ENCODE measurements at places on chromosomes 13 and 19. TPM values are rescaled to one million over a fixed set of nuclear protein-coding genes. Genes with fewer than 3 reads are reported as not detected.

The ZNF667 gene
- total RNA-seq: not detected

The ZNF682 gene
- total RNA-seq: 17.3 TPM

The HRC gene
- total RNA-seq: not detected

The SHISA2 gene
- total RNA-seq: not detected

The URAD gene
- total RNA-seq: not detected

The TNFSF9 gene
- total RNA-seq: 16.1 TPM

The SYNGR4 gene
- 1.0 TPM for total RNA-seq

The ZNF497 gene
- 4.5 TPM for total RNA-seq

GRCh38 chr13:98098516-98098915, 44.4 kb upstream of the FARP1 start:
- DNase-seq: no peak

GRCh38 chr13:24007979-24008620, 110.8 kb upstream of the C1QTNF9B start:
- no peak for DNase-seq

GRCh38 chr13:110561344-110562035, at the start of gene RAB20:
Gene RAB20 (minus strand): TSS chr13:110561722. CDS start chr13:110561519, 203 bp downstream.
- peak; percentile 37 for DNase-seq

- no peak for DNase-seq
Measured at GRCh38 chr13:71082631-71083030, 784.4 kb downstream of the DACH1 start.

- no peak for DNase-seq
Measured at GRCh38 chr19:35519291-35519690, 5.8 kb upstream of the DMKN start.

DNA sequence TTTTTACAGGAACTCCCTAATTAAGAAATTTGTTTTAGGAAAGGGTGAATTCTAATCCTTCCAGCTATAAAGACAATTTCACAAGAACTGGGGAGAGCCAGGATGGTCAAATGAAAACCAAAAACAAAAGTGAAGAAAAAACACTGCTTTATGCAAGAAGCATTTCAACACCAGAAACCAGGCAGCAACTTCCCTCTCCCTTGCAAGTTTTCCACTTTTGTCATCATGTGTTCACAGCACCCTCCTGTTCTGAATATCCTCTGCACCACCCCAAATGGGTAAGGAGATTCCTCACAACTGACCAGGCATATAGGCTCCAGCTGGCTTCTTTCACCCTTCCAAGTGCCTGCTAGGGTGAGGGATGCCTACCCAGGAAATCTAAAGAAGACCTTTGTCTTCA, 328.1 kb downstream of the TBC1D4 start:
- no peak for DNase-seq

- peak; percentile 90 for DNase-seq
Measured at GRCh38 chr19:11797491-11797890, 832 bp upstream of the ZNF491 start.

- no peak for DNase-seq
Measured at GRCh38 chr13:64333888-64334287, 2896.2 kb downstream of the PCDH9 start.

Data from OCI-LY7 (cell line).